Stimulated activated CD4-positive, alpha-beta T cell treated with anti-CD3 and anti-CD28 coated beads, Interleukin-1b, Interleukin-23, amount 100 ng/mL, for 24 hours (primary cell): ENCODE measurements at places on chromosomes 3 and 15.

- DNase-seq = no peak
Observed at GRCh38 chr3:46565607-46566039, 479 bp downstream of the LRRC2 start.

DNA sequence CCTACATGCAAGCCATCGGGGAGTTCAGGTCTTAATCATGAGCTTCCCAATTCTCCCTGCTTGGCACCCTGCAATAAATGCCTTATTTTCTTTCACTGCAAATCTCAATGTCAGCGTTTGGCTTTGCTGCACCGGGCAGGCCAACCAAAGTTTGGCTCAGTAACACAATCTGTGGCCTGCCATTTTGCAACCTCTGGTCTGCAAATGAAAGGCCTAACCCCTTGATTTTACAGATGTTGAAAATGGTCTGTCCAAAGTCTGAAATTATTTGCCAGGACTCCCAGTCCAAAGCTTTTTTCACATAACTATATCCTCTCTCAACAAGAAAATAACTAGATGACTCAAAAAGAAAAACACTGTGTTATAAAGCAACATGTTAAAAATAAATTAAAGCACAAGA is 34.0 kb upstream of the LEKR1 start:
- no peak for DNase-seq

GRCh38 chr15:29071232-29071881 is 185.6 kb downstream of the APBA2 start:
- no peak for DNase-seq

DNA sequence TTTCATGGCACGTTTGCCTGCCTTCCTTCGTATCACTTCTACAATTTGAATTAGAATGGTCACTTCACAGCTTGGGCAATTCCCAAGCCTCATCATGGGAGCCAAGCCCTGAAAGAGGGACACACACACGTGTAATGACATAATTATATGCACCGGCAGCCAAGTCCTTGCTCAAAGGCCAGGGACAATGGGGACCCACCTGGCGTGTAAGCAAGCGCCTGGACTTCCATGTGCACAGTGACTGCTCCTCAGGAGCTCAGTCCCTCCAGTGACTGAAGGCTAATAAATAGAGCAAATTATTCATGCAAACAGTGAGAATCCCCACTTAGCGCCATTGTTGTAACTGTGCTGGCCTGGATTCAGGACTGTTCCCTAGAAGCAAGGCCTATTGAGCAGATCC is 115.1 kb downstream of the DNAJB8 start:
- no peak for DNase-seq
